Stimulated activated CD4-positive, alpha-beta T cell treated with anti-CD3 and anti-CD28 coated beads, Interleukin-2, amount 100 ng/mL, for 24 hours (primary cell): ENCODE measurements at places on chromosomes 5 and 9.

GRCh38 chr9:125845271-125845808 is 98.2 kb downstream of the PBX3 start:
- DNase-seq: no peak

DNA sequence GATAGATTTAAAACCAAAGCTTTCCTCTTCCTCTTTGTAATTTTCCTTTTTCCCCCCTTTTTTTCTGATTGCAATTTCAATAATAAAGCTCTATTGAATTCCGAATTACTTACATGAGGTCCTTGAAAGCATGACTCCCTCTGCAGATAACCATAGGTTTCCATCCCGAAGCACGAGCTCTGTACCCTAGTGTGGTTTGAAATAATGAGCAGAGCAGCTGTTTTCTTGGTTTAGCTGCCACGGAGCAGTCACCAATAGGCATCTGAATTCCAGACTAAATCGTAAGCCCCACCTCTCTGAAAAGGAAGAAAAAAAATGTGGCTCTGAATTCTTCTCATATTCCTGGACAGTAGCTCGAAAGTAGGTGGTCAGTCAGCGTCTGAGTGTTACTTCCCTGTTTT is 18.5 kb upstream of the GNE start:
- DNase-seq: no peak

DNA sequence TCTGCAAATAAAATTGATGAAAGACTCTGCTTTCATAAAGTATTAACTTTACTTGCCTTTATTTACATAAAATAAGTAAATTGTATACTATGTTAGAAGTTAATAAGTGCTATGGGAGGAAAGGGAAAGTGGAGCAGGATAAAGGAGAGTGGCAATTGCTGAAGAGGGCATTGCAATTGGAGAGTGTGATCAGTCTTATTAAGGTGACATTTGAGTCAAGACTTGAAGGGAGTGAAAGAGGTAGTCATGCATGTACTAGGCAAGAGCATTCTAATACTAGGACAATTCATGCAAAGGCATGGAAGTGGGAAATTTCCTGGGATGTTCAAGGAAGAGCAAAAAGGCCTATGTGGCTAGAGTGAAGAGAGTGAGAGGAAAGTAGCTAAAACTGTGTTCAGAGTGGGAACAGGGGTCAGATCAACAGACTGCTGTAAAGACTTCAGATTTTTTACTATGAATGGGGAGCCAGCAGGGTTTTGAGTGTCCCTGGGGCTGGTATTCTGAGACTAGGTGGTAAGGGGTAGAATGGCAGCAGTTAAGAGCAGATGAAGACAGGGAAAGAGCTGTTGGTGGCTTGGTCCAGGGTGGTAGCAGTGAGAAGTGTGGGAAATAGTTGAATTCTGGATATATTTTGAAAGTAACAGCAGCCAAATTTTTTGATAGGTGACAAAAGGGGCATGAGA is 182.3 kb upstream of the RIOK2 start:
- no peak for DNase-seq

- DNase-seq: no peak
These were observed 83.0 kb downstream of the TMEM174 start for GRCh38 chr5:73256012-73256411.

GRCh38 chr5:62212648-62213047 is 93.4 kb upstream of the KIF2A start:
- DNase-seq: no peak

- no peak for DNase-seq
These were observed 16.6 kb upstream of the S1PR3 start for GRCh38 chr9:88974641-88975040.

- DNase-seq: peak; percentile 44
These were observed 8.7 kb downstream of the SERINC5 start for GRCh38 chr5:80246995-80247729.

- no peak for DNase-seq
These were observed 118.2 kb upstream of the RPS23 start for GRCh38 chr5:82396396-82396795.

DNA sequence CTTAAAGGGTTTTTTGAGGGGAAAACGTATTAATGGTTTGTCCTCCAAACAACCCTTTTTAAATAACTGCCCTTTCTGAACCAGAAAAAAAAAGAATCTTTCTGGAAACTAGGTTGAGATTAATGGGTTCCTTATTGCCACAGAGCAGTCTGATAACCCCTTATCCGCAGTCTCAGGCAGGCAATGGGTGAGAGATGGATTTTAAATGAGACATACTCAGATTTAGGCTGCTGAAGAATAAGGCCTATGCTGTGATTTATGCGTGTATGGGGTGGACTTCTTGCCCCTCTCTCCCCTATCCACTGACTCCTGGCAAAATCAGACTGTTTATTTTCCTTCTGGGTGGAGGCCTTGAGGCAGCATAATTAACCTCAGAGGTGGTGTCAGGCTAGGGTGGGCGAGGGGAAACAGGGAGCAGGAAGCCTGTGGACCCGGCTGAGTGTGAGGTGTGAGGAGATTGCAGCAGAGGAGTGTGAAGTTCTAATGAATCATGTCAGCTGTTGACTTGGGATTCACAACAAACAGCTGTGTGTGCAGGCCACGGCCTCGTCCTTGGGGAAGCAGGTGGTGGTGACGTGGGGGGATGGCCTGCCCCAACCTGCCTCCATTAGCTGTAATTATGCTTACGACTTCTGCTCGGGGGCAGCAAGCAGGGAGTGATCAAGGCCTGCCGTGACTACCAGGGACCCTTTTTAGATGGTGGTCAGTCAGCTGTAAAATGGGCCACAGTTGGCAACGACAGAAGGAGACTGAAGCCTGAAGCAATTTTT is 196.4 kb downstream of the SEMA6A start:
- no peak for DNase-seq

- DNase-seq: no peak
These were observed 437.2 kb downstream of the CSNK1G3 start for GRCh38 chr5:123949043-123949804.

- peak; percentile 75 for DNase-seq
These were observed 17.0 kb upstream of the CRB2 start for GRCh38 chr9:123338710-123339665.

- DNase-seq: no peak
These were observed 147.5 kb downstream of the CAVIN4 start for GRCh38 chr9:100725371-100725770.
